ENCODE measurements at places on chromosomes 2 and 18.
A peak's percentile ranks its signal among the peaks of the same experiment; 100 is the strongest.

- DNase-seq, result no peak
These were observed 15.8 kb downstream of the TRAF3IP1 start for GRCh38 chr2:238336151-238336550.

- DNase-seq, result peak; percentile 97
These were observed 144.0 kb downstream of the TNS1 start for GRCh38 chr2:217858519-217859491.

- no peak for DNase-seq
These were observed 2.8 kb downstream of the ETAA1 start for GRCh38 chr2:67399831-67400489.

DNA sequence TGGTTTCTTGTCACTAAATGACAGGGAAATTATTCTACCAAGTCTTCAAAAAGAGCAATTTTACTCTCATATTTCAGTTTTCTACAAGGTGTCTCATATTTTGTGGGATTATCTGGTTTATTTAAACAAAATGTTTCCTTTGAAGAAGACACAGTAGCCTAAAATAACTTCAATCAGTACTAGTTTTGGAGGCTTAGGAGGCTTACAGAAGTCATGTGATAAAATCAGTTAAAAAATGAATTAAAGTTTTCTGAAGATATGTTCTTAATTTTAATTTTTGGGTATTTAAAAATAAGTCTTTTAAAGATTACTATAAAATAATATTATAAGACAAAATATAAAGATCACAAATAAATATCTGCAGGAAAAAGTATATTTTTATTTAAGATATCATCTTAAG lies 95.9 kb downstream of the XIRP2 start:
- no peak for DNase-seq

DNA sequence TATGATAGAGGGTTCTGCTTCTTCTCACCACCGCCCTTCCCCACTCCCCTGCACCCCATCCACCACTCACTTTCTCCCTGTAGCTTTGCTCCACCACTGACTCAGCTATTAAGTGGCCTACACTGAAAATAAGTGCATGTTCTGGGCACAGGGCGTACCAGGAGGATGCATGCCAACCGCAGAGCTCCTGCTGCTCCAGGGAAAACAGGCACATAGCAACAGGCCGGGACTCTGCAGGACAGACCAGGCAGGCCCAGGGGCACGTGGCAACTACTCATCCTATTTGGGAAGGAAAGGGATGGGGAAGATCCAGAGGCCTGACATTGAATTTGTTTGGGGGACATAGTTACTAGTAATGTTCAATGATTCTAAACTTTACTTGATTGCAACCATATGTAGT lies 28.4 kb downstream of the ARL4C start:
- DNase-seq, result no peak

DNA sequence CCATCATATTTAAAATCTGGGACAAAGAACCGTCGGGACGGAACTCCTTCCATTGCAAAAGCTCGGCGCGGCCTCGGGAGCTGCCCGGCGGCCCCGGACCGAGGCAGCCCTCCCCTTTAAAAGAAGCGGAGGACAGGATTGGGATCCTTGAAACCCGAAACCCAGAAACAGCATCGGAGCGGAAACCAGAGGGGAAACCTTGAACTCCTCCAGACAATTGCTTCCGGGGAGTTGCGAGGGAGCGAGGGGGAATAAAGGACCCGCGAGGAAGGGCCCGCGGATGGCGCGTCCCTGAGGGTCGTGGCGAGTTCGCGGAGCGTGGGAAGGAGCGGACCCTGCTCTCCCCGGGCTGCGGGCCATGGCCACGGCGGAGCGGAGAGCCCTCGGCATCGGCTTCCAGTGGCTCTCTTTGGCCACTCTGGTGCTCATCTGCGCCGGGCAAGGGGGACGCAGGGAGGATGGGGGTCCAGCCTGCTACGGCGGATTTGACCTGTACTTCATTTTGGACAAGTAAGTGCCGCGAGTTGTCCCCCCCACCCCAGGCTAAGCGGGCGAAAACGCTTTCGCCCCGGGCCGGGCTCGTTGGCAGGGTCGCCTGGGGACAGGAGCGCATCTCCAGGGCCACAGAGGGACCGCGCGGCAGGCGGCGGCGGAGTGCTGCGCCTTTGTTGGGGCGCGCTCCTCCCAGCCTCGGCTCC lies at the start of gene ANTXR1:
Gene ANTXR1, plus strand, starts transcription at position 38 of the 698 bp plus-strand sequence. Its CDS starts 321 bp downstream, at position 359.
- DNase-seq, result peak; percentile 52

- peak; percentile 13 for DNase-seq
These were observed 1.3 kb upstream of the DPYSL5 start for GRCh38 chr2:26846334-26847306.

- DNase-seq, result no peak
These were observed 616 bp upstream of the SP5 start for GRCh38 chr2:170714381-170715061.

DNA sequence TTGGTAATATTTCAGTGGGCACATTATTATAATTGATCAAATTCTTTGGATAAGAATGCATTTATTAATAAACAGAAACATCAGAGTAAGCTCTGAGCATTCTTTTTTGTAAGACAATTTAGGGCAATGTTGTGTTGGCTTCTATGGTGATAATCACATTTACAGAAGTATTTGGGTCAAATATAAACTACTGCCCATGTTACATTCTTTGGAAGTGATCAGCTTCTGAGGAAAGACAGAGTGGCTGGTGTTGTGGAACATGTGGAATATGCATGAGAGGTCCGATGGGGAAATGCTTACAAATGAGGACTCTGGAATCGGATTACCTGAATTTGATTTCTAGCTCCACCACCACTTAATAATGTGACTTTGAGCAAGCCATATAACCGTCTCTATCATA lies 19.4 kb downstream of the SERPINB13 start:
- DNase-seq, result no peak

DNA sequence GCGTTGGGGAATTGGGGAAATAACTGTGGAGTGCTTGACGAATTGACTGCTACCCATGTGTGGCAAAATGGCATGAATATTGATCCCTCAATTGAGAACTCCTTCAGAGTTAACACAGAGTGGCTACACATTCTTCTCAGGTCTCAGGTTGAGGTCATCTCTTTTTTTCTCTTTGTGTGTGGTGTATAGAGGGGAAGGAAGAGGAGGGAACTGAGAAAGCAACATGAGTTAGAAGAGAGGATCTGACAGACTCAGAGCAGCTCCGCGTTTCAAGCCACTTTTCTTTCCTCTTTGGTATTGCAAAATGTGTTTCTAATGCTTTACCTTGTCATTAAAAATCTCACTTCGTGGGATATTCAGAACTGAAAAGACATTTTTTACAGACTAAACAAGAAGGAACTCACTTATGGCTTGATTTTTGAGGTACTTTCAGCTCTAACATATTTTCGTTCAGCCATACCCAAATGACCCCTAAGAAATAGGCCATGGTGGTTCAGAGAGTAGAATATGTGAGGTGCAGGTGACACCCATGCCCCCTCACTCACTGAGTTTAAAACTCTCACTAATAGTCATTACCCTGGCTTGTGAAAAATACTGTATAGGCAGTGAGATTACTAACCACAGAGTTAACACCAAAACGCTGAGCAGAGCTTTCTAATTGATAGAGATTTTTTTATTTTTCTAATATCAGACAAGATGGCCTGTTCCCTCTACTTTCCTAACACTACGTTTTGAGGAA lies 22.5 kb downstream of the STAT4 start:
- no peak for DNase-seq

DNA sequence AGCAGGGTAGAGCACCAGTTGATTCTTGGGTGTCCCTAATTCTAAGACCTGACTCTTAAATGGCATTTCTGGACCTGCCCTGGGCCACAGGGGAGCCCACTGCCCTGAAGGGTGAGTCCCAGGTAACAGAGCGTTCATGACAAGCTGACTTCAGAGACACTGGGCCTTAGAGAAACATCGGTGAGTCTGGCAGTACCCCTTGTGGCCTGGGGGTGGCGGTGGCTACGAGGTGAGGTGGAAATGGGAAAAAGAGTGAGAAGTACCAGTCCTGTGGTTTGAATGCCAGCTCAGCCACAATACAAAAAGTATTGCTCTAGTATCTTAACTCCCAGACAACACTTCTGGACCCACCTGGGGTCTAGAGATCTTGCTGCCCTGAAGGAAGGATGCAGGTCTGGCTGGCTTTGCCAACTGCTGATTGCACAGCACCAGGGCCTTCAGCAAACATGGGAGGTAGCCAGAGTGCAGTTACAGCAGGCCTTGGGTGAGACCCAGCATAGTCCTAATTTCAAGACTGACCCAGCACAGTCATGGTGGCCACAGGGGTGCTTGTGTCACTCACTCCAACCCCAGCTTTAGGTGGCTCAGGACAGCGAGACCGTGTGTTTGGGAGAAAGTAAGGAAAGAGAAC lies 44.5 kb downstream of the USP34 start:
- no peak for DNase-seq

DNA sequence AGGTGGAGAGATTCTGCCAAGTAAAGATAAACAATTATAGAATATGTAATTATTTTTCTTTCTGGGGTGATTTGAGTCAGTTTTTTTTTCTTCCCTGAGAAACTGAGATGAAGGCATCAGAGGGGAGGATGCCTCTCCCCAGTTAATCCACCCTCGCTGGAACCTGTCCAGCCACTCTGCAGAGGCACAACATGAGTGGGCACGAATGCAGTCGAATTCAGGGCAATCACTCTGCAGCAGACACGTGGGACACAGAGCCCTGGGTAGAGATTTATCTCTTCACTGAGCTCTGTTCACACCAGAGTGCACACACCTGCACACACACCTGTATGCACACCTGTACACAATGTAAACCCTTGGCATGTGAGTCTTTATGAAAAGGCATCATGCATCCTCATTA lies 154.2 kb downstream of the DCDC2C start:
- no peak for DNase-seq

- DNase-seq, result peak; percentile 72
These were observed 8.8 kb downstream of the COL4A4 start for GRCh38 chr2:227154986-227155774.

- DNase-seq, result peak; percentile 57
These were observed 102.0 kb downstream of the PLA2R1 start for GRCh38 chr2:159960414-159960813.

DNA sequence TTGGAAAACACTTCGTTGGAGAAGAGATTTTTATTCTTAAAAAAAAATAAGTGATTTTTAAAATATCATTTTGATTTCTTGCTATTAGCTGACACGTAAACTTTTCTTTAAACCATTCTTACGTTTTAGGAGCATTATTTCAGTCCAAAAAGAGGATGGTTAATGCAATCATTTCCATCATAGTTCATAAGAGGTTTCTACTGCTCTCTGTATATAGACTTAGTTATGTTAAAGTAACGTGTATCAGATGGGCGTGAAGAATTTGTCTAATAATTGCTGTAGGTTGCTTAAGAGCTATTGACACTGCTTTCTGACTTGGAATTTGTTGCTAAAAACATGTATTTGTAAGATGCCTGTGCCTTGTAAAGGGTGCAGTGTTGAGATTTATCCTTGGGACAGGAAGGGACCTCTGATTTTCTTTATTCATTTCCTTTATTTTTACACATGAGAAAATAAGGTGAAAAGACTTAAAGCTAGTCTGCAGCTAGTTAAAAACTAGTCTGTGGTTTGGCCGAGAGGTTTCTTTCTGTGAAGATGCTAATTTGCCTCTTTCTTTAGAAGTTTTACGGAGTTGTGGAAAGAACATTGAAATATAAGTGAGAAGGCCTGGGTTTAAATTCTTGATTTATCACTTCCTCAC lies 2.9 kb downstream of the ANKRD12 start:
- DNase-seq, result no peak

- no peak for DNase-seq
These were observed 33.3 kb upstream of the CREG2 start for GRCh38 chr2:101420623-101421022.

- no peak for DNase-seq
These were observed 291.7 kb upstream of the CDH19 start for GRCh38 chr18:66895631-66896030.

DNA sequence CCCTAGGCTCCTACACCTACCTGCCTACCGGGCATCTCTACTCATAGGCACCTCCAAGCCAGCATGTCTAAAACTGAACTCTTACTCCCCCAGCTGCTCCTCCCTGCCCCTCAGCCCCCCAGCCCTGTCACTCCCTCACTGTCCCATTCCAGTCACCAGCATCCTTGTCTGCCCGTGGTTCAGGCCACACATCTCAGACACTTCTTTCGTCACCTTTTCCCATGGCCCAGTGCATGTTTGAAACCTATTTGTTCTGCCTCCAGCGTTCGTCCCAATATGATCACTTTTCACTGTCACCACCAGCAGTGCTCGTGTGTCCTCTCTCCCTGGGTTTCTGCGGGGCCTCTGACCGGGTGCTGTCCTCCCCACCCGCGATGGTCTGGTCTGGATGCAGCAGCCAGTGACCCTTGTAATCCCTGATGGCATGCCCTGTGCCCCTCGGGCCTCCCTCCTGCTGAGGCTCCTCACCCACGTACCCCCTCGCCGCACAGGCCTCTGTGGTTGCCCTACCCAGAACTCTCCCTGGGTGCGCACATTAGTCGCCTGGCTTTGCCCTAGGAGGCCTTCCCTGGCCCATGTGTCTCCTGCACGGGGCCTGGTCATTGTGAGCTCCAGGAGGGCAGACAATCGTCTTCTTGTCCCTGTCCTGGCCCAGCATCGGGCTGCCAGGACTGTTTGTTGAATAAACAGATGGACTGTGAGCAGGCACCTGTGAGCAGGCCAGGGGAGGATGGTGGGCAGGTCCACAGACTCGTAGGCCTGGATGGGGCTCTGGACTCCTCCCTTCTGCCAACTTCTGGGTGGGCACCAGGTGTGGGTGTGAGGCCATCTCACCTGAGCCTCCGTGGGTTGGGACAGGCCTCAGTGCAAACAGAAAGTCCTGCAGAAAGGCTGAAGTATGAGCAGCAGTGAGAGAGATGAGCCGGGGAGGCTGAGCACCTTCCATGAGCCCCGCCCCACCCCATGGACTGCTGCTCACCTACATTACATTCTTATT lies 15.5 kb downstream of the LDLRAD4 start:
- no peak for DNase-seq

- DNase-seq, result no peak
These were observed 1.3 kb upstream of the TGFBRAP1 start for GRCh38 chr2:105330681-105331375.

GRCh38 chr2:238289574-238289973 lies 1.2 kb upstream of the PER2 start:
- DNase-seq, result no peak

GRCh38 chr2:212995920-212996319 lies 155.5 kb downstream of the IKZF2 start:
- DNase-seq, result no peak

- DNase-seq, result no peak
These were observed 18.0 kb downstream of the ARID5A start for GRCh38 chr2:96554293-96555145.

- DNase-seq, result no peak
These were observed 47.0 kb downstream of the LRP2 start for GRCh38 chr2:169315357-169315756.

- no peak for DNase-seq
These were observed 43.4 kb upstream of the OTOF start for GRCh38 chr2:26521054-26521912.

GRCh38 chr2:236971131-236971821 lies 114.4 kb upstream of the COPS8 start:
- DNase-seq, result no peak

- no peak for DNase-seq
These were observed 145.1 kb downstream of the PIEZO2 start for GRCh38 chr18:11004294-11004693.

Data from fibroblast of skin of left biceps (primary cell).